Lung (tissue), 17 donors: ENCODE measurements at places on chromosomes 4 and X.

DNA sequence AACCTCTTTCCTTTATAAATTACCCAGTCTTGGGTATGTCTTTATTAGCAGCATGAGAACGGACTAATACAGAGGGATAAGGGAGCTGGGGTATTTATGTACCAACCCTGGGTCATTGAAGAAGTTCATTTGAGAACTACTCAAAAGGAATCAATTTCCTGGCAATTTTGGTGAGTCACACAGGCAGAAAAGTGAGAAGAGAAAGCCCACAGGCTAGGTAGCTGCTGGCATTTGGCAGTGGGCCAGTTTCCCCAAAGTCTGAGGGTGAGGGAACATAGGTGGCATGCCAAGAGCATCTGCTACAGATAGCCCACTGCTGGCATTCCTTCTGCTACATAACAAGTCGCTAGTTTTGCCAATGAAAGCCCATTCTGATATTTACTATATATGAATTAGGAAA is 411.2 kb downstream of the MID1IP1 start:
- DNase-seq, result no peak

DNA sequence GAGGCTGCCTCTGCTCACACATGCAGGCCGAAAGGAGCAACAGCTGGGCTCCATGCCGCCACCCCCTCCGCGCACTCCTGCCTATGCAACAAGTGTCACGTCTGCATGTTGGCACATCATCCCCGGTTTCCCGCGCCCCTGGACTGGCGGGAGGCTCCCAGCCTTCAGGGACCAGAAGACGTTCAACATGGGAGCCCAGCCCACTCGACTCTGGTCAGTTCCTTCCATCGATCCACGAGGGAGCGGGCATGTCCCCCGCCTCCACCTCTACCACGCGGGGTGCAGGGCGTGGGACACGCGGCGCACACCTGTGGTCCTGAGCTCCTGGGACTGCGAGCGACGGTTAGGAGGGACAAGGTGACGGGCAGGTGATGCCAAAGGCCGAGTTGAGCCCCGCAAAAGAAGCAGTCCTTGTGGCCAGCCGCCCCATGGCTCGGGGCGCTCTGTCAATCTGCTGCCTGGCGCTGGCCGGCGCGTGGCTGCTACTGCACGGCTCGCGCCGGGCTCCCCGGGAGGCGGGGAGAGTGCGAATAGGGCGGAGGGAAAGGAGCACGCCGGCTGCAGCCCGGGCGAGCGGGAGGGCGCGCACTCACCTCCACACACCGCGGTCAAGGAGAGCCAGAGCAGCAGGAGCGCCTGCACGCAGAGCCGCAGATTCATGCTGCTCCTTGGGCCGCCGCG is 645 bp downstream of the APLN start:
- peak; percentile 11 for DNase-seq

GRCh38 chr4:112946127-112946526 is 103.3 kb upstream of the ANK2 start:
- DNase-seq, result no peak

DNA sequence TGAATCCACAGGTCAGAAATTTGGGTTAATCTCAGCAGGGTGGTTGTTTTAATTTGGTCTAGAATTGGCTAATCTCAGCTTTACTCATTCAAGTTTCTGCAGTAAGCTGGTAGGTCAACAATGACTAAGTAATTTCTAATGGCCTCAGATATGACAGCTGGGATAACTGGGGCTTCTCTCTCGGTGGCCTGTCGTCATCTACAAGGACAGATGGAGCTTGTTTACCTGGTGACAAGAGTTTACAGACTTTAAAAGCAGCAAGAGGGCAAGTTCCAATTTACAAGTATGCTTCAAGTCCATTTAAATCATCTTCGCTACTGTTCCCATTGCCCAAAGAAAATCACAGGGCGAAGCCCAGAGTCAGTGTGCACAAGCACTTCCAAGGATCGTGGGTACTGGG is 453.9 kb downstream of the PDHA2 start:
- no peak for DNase-seq

- DNase-seq, result no peak
These were observed 668.8 kb upstream of the PRKX start for GRCh38 chrX:4382273-4382672.

GRCh38 chrX:22135171-22135711 is 103.1 kb downstream of the PHEX start:
- DNase-seq, result peak; percentile 49

GRCh38 chr4:41327770-41328169 is 71.0 kb downstream of the UCHL1 start:
- DNase-seq, result no peak

DNA sequence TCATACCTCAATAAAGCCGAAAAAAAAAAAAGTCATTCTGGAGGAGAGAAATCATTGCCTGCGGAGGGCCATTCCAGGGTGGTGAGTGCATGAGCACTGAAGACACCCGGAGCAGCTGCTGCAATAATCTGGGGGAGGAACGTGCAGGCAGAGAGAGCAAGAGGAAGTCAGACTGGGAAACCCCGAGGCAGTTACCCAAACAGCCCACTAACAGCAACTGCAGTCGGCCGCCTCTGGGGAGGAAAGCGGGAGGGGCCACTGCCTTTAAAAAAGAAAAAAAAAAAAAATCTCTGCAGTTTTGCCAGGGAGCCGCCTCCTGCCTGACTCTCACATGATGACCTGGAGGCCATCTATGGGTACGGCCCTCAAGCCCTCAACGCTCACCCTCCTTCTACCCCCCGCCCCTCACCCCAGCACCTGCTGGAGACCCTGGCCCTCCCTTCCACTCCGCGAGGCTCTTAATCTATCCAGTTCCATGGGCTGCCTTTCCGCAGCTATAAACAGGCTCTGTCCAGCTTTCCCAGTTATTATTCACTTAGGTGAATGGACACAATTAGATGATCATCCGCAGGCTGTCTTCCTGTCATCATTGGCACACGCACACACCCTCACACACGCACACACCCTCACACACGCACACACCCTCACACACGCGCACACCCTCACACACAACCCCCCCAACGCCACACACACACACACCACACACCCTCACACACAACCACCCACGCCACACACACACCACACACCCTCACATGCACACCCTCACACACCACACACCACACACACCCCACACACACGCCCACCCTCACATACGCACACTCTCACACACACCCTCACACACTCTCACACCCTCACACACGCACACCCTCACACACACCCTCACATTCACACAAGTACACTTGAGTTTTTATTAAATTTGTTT is 3.4 kb upstream of the AVPR2 start:
- DNase-seq, result peak; percentile 47

GRCh38 chr4:16250661-16251365 is 24.5 kb upstream of the TAPT1 start:
- DNase-seq, result no peak

DNA sequence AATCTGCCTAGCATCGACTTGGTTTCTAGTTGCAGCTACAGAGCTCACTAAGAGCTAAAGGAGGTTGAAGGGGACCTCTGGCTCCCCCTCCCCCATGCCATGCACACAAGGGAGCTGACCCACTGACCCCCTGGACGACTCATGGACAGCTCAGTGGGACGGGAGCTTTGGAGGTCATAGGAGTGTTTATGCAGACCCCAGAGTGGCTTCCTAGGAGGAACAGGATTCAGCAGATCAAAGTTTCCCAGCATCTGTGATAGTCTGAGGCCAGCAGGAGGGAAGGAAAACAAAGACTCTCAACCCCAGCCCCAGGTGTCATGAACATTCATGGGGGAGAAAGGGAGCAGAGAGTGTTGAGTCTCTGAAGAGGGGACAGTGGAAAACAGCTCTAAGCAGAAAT is 104.4 kb downstream of the ARSF start:
- DNase-seq, result no peak
